ENCODE measurements at places on chromosomes 4 and X.
A peak's percentile ranks its signal among the peaks of the same experiment; 100 is the strongest.

GRCh38 chr4:139528377-139529005 is 27.5 kb downstream of the SETD7 start:
- peak; percentile 41 for DNase-seq

DNA sequence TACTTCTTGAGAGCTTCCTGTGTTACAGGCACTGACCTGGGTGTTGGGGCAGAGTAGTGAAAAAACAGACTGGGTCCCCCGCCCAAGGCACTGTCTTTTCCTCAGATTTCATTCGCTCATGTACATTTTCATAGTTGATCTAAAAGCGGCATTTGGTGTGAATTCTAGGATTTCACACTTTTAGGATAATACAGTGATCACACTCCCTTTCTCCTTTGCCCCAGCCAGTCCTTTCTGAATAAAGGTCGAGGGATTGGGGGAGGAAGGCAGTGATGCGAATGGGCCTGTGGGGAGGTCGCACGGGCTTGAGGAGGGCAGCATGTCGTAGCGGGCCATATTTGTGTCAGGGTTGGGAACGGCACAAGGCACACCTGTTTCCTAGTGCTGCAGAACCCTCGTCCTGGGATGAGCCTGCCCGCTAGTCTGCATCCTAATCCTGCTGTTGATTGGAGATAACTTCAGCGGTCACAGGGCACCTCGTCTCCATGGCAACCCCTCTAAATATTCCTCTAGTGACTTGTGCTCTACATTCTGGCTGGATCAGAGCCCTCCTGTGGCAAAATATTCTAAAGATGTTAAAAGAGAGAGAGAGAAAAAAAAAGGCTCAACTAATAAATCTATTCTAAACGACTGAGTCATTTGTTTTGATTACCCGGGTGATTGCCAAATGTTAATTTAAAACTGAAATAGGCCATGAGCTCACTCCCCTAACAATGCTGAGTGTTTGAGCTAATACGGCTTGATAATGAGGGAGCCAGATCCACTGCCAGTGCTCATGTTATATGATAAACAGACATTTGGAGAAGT is 21.8 kb downstream of the FHL1 start:
- no peak for DNase-seq

GRCh38 chr4:83114576-83114975 is at the start of gene PLAC8:
Gene PLAC8, minus strand, starts transcription at chr4:83114729. Its CDS starts 6,808 bp downstream, at chr4:83107921.
- DNase-seq: peak; percentile 78

DNA sequence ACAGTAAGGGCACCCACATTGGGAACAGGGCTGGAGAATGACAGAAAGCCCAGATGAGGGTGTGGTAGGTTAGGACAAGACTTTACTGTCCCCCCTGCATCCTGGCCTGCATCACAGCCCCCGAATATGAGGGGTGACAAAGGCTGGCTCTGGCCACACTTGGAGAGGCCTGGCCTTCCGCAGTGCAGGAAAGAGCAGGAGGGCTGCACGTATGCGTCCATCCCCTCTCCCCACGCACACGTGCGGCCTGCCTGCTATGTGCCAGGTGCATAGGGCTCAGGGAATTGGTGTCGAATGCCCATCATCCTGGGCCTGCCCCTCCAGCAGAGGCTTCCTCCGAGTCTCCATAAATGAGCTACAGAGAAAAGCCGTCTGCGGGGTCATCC is 80.5 kb downstream of the ABLIM2 start:
- DNase-seq: no peak

- DNase-seq: no peak
Measured at GRCh38 chr4:188819233-188819632, 680.0 kb downstream of the TRIML1 start.

DNA sequence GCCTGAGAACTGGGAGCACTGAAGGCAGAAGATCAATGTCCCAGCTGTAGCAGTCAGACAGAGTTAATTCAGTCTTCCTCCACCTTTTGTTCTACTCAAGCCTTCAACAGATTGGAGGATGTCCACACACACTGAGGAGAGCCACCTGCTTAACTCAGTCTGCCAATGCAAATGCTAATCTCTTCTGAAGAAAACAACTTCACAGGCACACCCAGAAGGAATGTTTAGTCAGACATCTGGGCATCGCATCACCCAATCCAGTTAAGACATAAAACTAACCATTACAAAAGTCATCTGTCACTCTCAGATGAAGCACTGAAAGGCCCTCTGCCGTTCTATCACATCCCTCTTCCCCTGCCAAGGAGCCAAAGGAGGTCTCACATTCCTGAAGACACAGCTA is 173.7 kb downstream of the CENPC start:
- DNase-seq: no peak
